ENCODE measurements at places on chromosomes 11 and 22.

GRCh38 chr11:7796842-7797241, at the start of gene OR5P2:
OR5P2 (minus strand) TSS chr11:7796942; CDS start chr11:7796942, 0 bp downstream.
- no peak for DNase-seq

- no peak for DNase-seq
Measured at GRCh38 chr11:126375726-126376125, 20.2 kb downstream of the ST3GAL4 start.

GRCh38 chr22:43951966-43952365, 3.3 kb upstream of the SAMM50 start:
- no peak for DNase-seq

- no peak for DNase-seq
Measured at GRCh38 chr22:36599771-36600170, 70.8 kb upstream of the EIF3D start.

- no peak for DNase-seq
Measured at GRCh38 chr11:23023319-23023718, 163.0 kb upstream of the CCDC179 start.

DNA sequence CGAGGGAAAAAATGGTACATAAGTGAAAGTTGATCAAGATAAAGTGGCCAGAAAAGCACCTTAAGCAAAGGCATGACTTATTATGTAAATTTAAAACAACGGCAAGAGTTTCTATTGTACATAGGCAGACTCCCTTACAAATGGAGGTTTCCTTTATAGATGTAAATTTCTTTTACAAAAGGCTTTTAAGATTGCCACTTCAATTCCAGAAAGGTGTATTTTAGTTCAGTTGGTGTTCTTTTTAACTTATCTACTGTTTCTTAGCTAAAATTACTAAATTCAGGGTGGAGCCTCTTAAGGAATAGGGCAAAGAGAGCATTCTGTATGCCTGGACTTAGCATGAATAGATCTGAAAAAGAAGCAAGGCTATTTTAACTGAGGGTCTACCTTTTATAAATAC, 24.9 kb upstream of the GNAZ start:
- no peak for DNase-seq

GRCh38 chr11:104120493-104121137, 43.3 kb downstream of the PDGFD start:
- no peak for DNase-seq

DNA sequence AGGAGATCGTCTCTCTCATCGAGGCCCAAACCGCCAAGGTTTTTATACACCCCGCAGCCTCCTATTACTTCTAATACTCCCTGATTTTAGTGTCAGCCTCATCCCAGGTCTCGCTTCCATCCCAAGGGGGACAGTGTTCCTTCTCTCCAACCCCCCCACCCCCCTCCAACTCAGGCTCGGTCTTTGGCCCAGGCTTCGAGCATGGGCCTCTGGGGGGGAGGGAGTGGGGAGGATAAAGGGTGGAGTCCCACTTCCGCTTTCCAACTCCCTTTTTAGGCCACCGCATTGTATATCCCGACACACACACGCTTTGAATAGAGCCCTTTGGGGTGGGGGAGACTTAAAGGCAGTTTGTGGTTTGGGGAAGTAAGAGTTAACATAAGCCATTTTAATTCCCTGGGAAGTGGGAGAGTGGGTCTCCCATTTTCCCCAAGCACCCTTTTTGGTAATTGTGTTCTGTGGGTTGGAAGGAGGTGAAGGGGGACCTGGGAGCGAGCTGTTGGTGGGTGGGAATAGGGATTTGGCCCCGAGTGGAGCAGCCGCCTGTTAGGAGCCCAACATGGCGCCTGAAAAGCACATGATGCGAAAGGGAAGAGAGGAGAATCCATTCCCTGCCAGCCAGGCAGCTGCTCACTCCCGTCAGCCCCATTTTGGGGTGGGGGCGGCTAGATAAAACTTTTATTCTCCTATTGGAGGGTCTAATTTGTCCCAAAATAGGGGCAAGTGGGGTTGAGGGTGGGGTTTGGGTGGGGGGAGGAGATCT, 844 bp downstream of the PCF11 start:
- DNase-seq: peak; percentile 7

DNA sequence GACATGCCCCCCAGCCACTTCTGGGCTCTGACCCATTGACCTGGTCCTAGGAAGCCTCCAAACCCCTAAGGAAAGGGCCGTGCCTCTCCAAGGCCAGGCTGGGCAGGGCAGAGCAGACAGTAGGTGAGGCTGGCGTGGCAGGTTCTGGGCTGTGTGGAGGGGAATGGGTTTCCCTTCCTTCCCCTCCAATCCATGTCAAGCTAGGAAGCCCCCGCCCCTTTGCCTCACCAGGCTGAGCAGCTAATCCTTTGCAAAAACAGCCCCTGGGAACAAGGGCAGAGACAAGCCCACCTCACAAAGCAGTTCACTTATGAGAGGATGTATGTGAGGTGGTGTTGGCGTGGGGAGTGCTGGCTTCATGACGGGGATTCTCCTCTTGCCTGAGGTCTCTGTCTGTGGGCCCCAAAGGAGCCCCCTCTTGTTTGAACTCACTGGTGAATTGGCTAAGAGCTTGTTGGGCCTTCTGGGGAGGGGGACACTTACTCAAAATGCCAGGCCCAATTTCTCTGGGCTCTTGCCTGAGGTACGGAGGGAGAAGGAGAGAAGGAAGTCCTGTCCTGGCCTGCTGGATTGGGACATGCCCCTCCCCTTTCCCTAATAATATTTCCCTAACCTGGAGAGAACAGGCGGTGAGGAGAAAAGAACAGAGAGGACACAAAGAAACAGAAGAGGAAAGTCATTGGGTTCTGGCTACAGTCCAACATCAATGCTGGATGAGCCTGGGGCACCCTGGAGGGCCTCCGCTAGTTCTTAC, 1.6 kb upstream of the TRIM29 start:
- no peak for DNase-seq

DNA sequence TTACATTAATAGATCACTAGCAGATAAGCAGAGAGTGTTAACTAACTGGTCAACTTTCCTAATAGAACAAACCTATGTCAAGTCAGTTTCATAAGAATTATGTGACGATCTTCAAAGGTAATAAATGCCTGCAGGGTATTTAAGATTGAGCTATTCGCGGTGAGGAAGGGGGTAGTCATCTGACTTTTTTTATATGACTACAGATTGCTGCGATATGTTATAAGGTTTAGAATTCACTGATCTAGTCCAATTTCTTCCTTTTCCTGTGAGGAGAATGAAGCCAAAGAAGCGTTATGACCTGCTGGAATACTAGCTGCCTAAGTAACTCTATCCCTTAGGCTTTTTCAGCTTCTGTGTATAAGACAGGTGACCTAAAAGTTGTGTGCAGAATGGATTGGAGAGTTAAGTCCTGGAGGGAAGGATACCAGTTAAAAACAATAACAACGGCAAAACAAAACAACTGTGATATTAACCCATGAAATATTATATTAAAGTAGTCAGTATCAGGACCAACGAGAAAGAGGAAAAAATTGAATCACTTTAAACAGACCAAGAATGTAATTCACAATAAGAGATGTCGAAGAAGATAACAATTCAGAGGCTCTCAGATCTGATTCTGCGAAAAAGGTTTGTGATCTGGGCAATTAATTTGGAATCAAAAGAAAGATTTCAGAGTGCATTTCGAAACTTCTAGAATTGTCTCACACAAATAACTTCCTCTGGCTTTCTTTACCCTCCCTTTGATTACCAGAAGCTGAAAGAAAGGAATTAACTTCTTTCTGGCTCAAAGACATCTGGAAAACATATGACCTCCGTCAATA, 630 bp downstream of the CASP4 start:
- no peak for DNase-seq

GRCh38 chr22:42326801-42327200, 56.3 kb upstream of the TCF20 start:
- DNase-seq: no peak

- DNase-seq: no peak
Measured at GRCh38 chr11:9103542-9104276, 12.3 kb upstream of the SCUBE2 start.

GRCh38 chr22:49303781-49304461, 523.8 kb downstream of the BRD1 start:
- DNase-seq: no peak

- DNase-seq: no peak
Measured at GRCh38 chr11:8190431-8190830, 21.6 kb upstream of the RIC3 start.

DNA sequence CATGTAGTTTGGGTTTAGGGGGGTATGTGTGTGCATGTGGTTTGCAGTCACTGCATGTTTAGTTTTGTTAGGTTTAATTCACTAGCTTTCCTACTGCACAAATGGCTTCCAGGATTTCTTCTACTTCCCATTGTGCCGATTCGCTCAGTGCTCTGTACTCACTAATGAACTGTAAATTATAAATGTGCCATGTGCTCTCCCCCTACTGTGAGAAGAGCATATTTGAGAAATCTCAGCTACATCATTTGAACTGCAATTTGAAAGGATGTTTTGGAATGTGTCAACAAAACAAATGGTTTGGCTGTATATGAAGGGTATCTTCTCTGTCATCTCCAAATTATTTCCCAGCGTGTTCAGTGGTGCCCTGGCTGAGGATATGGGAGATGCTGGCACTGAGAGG, 28.1 kb downstream of the CYB5R2 start:
- no peak for DNase-seq

- DNase-seq: no peak
Measured at GRCh38 chr11:70317581-70318305, 47.3 kb downstream of the PPFIA1 start.

- DNase-seq: no peak
Measured at GRCh38 chr11:127709960-127710359, 709.4 kb upstream of the KIRREL3 start.

GRCh38 chr22:19419464-19420178, 11.9 kb downstream of the HIRA start:
- no peak for DNase-seq

- DNase-seq: no peak
Measured at GRCh38 chr22:47884775-47885174, 1122.3 kb downstream of the TBC1D22A start.

GRCh38 chr11:45924927-45925326, 2.5 kb downstream of the LARGE2 start:
- no peak for DNase-seq

DNA sequence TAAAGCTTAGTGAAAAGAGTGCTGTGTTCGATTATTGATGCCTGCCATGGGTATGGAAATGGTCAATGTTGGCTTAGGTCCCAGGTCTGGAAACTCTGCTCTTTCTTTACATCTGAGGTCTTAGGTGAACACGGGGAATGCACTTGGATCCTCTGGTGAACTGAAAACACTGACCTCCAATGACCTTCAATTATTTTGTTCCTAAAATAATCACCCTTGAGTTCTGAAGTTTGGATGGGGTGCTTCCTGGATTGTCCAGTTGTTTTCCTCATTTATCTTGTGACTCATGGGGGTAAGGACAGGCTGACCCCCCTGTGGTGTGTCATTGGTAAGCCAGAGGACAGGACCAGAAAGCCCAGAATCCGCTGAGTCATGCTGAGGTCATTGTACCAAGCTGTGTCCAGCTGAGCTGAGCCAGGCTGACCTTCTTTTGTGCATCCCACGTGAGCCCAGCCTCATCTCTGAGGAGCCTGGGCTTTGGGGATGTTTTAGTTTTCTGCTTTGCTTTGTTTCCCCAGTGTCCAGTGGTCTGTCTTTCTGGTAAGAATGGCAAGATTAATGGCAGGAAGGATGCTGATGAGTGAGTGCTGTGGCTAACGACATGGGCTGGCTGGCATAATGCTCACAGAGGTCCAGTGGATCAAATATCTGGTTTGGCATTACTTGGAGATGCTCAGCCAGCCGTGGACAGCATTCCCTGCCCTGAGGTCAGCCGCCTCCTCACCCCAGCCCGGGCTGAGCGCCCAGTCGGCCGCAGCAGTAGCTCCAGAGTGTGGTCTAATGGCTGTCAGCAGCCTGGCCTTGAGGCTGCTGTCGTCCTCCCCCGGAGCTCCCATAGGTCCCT, 35.6 kb downstream of the AMPD3 start:
- peak; percentile 81 for DNase-seq

GRCh38 chr11:1323774-1324173, 14.3 kb upstream of the TOLLIP start:
- DNase-seq: no peak

GRCh38 chr11:67466367-67466766, 2.7 kb downstream of the TMEM134 start:
- no peak for DNase-seq

DNA sequence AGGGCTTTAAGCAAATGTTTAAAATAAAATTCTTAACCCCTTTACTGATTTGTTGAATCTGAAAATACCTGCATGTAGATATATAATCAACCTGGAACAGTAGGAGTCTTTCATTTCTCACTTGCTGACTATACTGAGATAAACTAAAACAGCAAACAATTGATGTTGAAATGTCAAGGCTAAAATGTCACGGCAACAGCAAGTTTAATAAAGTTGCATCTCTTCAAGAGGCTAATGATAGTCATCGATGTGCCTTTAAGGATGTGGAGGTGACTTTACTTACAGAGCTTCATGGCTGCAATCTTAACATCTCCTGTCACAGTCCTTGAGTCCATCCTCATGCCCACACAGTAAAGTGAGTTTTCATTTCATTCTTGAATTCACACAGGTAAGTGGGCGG, 3.6 kb upstream of the PRRG4 start:
- DNase-seq: no peak

GRCh38 chr22:45964372-45964771, 12.6 kb downstream of the WNT7B start:
- DNase-seq: no peak

DNA sequence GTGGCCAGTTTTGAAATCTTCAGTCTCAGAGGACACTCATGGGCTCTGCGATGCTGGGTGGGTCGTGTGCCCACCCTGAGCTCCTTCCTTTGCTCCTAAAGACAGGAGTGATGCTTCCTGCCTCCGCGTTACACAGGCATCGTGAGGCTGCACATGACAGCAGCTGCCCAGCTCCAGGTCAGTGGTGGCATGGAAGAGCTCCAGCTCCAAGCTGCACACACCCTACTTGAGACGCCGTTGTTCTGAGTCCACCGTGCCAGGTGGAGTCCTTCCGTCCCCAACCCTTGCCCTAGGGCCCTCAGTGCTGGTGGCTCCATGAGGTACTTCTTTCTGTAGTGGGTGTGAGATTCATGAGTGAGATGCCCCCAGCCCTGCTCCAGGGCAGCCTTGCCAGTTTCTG, 794.1 kb downstream of the BRD1 start:
- no peak for DNase-seq

DNA sequence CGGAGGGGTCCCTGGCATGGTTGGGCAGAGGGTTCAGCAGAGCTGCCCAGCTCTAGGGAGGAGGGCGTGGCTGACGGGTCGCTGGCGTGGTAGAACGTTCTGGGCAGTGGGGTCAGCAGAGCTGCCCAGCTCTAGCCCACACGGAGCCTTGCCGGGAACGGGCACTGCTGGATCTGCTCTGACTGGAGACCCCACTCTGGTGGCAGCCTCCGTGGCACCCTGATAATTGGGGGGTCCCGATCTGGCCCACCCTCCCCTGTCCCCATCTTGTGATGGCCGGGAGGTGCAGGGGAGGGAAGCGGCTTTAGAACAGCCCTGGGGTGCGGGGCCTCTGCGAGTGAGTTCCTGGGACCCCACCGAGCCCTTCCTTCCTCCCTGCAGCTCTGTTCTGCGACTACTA, 21.9 kb downstream of the MUC5AC start:
- no peak for DNase-seq

- DNase-seq: no peak
Measured at GRCh38 chr11:128198216-128198772, 389.1 kb downstream of the ETS1 start.

GRCh38 chr11:72247584-72247983, 3.6 kb upstream of the PHOX2A start:
- DNase-seq: no peak

GRCh38 chr22:40709752-40710413, 30.6 kb downstream of the MCHR1 start:
- DNase-seq: no peak

GRCh38 chr11:128886406-128887124, 4.6 kb upstream of the KCNJ5 start:
- no peak for DNase-seq

Measured in amniotic stem cell (primary cell).